ENCODE measurements at places on chromosomes 13 and 19.

GRCh38 chr19:11451871-11452619 lies 16.6 kb downstream of the PRKCSH start:
- DNase-seq, result no peak

DNA sequence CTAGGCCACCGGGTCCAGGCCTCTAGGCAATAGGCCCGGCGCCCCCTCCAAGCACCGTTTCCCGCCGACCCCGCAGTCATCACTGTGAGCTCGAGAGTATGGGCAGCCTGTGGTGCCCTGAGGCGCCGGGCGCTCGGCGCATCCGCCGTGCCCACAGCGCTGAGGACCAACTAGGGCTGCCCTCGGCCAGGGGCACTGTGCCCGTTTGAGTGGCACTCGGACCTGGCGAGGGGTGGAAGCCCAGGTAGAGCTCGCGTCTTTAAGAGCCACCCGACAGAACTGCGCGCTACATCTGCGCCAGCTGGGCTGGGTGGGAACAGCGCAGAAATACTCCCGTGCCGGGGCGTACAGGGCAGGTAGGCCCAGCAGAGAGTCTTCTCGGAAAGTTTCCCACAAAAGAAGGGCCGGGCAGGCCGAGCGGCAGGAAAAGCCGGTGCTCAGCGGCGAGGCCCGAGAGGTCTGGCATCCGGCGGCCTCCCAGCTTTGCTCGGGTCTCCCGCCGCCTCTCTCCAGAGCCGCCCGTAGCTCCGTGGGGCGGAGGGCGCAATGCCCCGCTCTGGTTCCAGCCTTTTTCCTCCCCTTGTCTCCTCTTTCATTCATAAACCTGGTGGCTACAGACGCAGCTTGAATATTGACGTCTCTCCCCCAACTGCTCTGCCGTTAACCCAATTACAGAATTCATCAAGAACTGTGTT lies 5.4 kb upstream of the SOX1 start:
- DNase-seq, result no peak

GRCh38 chr19:13299838-13300237 lies 149.6 kb downstream of the IER2 start:
- no peak for DNase-seq

DNA sequence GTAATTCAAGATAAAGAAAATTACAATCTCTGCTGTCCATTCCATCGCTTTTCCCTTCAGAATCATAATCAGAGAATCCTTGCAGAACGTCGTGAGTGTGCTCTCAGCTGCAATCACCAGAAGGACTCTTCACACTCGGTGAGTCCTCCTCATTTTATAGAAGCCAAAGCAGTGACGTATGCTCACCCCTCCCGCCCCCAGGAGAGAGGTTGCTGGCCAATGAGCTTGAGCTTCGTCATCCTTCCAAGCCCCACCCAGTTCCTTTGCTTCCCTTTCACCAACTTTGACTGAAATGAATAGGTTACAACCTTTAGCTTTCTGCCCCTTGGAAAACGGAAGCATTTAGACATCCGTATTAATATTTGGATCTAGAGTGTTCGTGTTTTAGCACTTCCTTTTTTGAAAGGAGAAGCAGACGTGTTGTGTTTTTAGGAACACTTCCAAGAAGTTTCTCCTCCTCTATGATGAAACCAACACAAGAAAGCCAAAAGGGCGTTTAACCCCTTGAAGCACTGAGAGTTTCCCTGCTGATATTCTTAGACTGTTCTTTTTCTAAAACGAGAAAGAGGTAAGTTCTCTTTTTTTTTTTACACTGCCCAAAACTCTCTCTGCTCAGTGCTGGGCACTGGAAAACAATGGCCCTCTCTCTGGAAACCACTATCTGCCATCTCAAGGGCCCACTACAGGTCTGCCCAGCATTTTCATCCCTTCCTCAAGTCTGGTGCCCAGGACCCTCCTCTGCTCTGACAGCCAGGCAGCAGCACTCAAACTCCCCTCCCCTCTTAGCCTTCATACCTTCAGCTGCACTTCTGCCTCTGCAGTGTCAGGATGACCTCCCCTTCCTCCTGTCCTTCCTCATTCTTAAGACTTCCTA lies 44.3 kb upstream of the CEACAM21 start:
- DNase-seq, result no peak

DNA sequence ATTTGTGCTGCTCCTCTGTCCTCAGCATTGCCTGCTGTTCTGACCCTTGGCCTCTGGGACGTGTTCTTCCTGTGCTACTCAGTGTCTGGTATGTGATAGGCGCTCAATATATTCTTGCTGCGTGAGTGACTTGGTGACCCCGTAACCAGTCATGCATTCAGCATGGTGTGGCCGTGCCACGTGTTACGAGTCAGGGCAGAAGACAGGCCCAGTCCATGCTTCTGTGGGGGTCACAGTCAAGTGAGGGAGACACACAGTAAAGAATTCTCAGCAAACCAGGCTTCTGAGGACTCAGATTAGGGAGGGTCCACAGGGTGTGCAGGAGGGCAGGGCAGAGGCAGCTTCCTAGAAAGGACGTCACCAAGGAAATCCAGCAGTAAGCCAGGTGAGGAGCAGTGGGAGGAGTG lies 7.9 kb downstream of the PPP1R37 start:
- no peak for DNase-seq
